Activated CD4-positive, alpha-beta memory T cell treated with anti-CD3 and anti-CD28 coated beads, Interleukin-2, amount 10 ng/mL, durations not matched to agents 7 days and 5 days (primary cell): ENCODE measurements at places on chromosomes 3 and 15. TPM values are rescaled to one million over a fixed set of nuclear protein-coding genes. Genes with fewer than 3 reads are reported as not detected.

DNA sequence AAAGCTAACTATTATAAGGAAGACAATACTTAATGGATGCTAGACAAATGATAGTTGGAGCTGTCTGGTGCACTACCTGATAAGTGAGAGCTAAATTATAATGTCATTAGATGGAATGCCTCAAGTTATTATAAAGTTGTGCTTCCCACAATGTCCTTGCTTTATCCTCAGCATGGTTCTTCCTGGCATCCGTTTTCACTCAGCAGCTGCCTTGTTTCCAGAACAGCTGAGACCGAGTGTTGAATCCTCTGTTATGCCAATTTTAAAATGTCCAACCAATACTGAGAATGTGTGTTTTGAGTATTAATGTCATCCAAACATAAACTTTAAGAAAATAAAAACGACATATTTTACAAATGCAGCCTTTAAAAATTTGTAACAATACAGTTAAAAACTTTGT, 286.7 kb upstream of the SOX2 start:
- no peak for DNase-seq

DNA sequence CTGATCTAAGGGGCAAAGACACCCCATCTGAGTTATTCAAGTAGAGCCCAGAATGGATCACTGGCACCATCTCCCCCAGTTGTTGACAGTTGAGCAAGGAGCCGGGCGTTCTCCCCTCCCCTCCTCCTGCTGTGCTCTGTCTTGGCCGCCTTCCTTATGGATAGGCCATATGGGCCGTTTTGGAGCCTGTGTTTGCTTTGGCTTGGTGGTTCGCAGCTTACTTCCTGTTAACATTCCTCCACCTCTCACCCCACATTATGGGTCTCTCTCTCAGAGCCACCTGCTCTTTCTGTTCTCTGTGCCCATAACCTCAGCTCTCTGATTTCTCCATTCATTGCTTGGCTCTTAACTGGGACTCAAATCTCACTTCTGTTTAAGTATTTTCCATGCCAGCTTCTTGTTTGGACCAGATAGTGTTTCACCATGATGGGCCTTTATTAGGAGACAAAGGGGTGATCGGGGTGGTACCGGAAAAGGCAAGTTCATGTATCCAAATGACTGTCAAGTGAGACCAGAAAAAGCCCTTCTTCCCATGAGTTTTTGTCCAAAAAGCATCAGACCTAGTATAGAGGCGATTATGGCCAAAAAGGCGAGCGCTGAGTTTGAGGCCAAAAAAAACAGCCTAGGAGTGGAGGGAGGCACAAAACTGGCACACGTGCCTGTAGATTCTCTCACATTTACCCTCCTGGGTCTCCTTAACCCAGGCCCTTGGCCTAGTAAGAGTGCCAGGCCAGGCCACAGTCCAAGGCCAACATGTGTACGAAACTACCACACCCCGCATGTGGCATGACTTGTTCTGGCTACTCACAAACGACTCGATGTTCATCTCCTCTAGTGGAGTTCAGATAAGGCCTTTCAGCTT, 62.6 kb downstream of the DUT start:
- DNase-seq: no peak

DNA sequence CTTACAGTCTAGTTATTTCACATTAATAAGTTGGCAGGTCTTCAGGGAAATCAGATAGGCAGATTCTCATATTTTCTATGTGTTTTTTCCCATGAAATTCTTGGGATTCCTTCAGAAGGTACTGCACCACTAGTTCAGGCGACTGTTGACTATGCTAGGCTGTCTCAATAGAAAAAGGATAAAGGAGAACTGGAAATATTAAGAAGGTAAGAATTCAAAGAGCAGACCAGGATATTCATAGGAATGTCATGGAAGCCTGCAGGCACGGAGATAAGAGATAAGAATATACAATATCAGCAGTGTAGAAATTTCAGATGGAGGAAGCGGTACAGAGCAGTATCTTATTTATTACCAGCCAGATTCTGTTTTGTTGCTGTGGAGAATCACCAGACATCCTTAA, 432.1 kb upstream of the MDFIC2 start:
- DNase-seq: no peak

GRCh38 chr3:149497966-149498670, 23.6 kb downstream of the TM4SF4 start:
- no peak for DNase-seq

DNA sequence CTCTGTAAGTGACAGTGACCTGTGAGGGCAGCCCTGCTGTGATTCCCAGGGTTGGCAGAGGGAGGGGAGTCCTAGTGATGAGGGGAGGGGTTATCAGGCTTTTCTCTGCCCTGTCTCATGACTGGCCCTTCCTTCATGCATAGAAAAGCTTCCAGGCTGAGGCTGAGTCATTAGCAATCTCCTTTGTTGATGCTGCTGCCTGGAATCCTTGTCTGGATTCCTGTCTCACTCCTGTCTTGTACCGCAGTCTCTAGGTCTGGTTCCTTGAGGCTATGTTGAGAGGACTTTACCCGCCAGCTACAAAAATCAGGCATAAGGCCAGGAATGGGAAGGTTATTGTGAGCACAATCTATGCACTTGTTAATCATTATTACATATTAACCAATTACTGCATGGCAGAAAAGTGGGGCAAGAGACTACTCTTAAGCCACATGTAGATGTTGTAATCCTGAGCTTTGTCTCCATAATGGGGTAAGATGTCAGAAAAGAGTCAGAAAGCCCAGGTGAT, 7.2 kb downstream of the KLHL6 start:
- DNase-seq: no peak

DNA sequence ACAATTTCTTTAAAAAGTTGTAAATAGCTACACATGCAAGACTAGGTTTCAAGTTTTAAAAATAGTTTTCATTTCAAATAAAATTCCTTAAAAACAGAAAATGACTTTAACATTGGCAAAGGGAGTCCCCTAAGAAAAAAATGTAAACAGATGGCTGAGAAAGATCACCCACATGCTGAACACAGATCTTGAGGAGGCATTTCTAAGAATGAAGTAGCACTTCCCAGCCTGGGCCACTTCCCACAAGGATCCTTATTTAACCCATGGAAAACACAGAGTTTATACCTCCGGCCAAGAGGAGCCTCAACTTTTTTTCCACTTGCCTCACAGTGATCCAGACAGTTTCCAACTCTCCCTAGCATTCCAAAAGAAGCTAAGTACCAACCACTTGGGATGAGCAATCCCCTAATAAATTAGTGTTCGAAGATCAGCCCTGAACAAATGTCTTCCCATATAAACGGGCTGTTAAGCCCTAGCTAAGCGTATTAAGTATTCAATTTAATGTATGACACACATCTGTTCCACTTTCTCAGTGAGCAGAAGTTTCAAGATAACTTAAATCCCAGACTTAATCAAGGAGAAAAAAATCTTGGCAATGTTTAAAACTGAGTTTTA, 61.4 kb downstream of the GADL1 start:
- DNase-seq: no peak

DNA sequence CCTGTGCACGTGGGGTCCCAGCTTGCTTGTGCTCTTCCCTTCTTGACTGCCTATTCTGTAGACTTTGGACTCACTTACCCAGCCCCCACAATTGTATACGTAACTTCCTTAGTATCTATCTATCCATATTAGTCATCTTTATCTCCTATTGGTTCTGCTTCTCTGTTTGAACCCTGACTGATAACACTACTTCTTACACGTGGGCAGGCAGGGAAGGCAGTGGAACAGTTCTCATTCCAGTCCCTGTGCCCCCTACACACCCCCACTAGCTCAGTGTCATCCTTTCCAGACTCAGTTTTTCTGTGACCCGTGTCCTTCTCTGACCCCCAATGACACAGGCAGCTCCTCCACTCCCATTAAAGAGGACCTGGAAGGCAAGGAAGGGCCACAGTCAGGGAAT, 74.2 kb upstream of the FBN1 start:
- DNase-seq: no peak

The ZSCAN2 gene
- 10.8 TPM for total RNA-seq

GRCh38 chr3:32619395-32619794, 48.7 kb upstream of the DYNC1LI1 start:
- DNase-seq: no peak

DNA sequence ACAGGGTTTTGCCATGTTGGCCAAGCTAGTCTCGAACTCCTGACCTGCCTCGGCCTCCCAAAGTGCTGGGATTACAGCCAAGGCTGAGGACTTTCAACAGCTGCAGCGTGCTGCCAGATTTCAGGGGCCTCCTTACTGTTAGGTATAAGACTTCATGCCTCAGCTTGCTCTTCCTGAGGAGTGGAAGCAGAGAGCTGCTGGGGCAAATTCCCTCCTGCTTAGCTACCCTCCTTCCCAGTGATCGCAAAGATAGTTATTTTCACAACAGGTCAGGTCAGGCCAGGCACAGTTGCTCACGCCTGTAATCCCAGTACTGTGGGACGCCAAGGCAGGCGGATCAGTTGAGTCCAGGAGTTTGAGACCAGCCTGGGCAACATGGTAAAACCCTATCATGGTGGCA, 2.6 kb upstream of the CPNE9 start:
- no peak for DNase-seq

The LSAMP gene
- not detected for total RNA-seq

The CEP19 gene
- total RNA-seq: 5.3 TPM

DNA sequence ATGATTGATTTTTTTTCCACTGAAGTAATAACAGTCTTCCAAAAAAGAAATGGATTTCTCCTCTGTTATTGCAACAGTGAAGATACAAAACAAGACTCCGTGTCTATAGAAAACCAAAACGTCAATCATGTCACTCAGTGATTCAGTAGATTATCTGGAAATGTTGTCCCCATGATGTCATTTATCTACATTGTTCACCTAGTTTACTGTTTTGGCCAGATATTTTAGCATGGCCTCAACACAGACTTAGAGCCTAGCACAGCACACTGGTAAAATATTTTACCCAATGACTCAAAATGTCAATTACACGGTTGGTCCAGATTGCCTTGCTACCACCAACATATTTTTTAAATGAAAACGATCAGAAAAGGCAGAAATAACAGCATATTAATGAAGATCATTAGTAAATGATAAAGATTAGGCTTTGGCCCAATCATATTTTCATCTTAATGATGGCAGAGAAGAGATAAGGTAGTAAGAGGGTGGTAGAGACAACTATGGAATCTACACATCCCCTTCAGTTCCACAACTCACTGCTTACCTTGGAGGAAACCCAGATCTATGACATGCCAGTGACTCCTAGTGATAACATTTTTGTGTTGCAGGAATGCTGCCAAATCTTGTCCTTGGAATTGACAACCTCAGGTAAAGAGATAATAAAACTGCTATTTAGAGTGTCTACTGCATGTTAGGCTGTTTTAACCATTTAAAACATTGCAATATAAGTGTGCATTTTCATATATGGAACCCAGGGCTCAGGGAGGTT, 347.7 kb upstream of the ARPP21 start:
- no peak for DNase-seq

The TMEM212 gene
- not detected for total RNA-seq

DNA sequence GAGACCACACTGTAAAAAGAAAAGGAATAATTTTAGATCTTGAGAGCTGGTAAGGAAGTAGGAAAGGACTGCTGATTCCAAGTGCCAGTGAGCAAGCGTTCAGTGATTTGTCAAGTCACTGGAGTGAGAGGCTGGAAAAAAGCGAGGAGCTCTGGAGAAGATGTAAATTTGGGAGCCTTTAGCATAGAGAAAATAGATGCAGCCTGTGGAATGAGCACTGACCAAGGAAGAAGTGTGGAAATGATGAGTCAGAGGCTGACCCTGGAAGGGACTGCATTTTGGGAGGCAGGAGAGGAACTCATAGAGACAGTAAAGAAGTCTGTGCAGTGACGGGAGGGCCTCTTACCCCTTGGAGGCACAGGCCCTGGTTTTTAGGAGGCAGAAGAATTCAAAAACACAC, 17.1 kb upstream of the ABTB1 start:
- no peak for DNase-seq

DNA sequence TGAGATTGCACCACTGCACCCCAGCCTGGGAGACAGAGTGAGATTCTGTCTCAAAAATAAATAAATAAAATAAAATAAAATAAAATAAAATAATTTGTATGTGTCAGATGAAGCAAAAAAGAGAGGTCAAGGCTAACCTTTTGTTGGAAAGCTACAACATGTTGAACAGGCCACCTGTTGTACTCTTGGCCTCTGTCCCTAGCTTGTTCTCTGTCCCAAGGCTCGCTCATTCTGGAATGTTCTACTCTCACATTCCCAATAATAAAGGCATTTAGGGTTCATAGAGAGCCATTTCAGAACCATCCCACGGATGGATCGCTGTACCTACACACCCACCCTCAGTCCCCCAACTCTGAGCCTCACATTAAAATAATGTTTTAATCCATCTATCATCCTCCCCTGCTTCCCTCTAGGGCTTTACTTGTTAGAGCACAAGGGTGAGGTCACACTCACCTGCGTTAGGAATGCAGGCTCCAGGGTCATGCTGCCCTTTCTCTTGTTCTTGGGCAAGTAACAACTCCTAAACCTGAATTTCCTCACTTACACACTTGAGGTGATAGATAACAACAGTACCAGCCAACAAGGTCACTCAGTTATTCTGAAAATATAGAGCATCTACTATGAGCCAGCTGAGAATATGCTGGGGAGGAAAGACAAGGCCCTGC, 24.9 kb upstream of the KCTD6 start:
- no peak for DNase-seq

The CPNE4 gene
- total RNA-seq: not detected

GRCh38 chr3:57164657-57165573, at the start of gene IL17RD:
TSS of gene IL17RD (minus strand) at chr3:57165353. CDS start at chr3:57165286, 67 bp downstream.
- peak; percentile 64 for DNase-seq

DNA sequence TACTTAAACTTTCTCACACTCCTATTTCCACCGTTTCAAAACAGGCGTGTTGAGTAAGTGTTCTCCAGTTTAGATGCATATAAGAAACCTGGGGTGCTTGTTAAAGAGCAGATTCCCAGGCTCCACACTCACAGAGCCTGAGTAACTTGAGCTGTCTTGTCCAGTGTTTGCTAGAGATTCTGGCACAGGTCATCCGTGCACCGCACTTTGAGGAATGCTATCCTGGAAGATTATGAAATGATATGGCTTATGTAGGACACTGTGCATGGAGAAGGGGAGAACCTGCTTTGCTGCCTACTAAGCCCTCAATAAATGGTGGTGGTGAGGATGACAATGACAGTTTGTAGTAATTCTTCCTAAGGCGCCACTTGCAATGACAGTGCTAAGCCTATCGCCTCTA, 273.7 kb downstream of the PDZRN3 start:
- DNase-seq: no peak

- no peak for DNase-seq
These were observed 46.9 kb downstream of the CHRD start for GRCh38 chr3:184426691-184427141.

GRCh38 chr15:30038667-30039523, 43.9 kb upstream of the GOLGA8J start:
- no peak for DNase-seq

The OR5K3 gene
- total RNA-seq: not detected

DNA sequence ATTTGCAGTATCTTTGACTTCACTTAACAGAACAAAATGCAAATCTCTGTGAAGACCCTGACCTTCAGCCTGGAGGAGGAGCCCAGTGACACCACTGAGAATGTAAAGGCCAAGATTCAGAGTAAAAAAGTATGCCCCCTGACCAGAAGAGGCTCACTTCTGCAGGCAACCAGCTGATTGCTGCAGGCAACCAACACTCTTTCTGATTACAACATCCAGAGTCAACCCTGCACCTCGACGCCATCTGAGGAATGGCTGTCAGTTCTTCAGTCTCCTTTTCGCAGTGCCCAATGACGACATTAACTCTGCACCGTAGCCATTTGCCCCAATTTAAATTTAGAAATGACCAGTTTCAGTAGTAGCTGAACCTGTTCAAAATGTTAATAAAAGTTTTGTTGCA, 14.9 kb downstream of the ATP13A3 start:
- no peak for DNase-seq
